Iris pigment epithelial cell (primary cell): ENCODE measurements at places on chromosomes 7 and 10.
A peak's percentile ranks its signal among the peaks of the same experiment; 100 is the strongest.

DNA sequence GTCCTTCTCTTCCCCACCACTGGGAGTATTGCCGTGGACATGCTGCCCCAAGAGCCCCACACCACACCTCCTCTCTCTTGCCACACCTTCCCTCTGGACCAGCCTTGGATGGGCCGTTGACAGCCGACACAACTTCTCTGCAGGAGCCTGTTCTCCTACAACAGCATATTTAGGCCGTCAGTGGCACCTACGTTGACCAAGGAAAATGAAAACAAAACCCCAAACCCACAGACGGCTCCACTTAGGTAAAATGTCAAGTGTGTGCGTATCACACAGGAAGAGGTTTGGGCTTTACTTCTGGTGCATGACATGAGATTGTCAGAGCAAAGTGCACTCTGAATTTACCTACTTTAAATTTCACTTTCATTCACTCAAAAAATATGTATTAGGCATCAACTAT, 246.6 kb downstream of the ZMYND11 start:
- DNase-seq, result no peak

- DNase-seq, result no peak
Measured at GRCh38 chr10:45553155-45553554, 119.4 kb downstream of the ZFAND4 start.

- no peak for DNase-seq
Measured at GRCh38 chr7:52669031-52669430, 366.4 kb upstream of the POM121L12 start.

DNA sequence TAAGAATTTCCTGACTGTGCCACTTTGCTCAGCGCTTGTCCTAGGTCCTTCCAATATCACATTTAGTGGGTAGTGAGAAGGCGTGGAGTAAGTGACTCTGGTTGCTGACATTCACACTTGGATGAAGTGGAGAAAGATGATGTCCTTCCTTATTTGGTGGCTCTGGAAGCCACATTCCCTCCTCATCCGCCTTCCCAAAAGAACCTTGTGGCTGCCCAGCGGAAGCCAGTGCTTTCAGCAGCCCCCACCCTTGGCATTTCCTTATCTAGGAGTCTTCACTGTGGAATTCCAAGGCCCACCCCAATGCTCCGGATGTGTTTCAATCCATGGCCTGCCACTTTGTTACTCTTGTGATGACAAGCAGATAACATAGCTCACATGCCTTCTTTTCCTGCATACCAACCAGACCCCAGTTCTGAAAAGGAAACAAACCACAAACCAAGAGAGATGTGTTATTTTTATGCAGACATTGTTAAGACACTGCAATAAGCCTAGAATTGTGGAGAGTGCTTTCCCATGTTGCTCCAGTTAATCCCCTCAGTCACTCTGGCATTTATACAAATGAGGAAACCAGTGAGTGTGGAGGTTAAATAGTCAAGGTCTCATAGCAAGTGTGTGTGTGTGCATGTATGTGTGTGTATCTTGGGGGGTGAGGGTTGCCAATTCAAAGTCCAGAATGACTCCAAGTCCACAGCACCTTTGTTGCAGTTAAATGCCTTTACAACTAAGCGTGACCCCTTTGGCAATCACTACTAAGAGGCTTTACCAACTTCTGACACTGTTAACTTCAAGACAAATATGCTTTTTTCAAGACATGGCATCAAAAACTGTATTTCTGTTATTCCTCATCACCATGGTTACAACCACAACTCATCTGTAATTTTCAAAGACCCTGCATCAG, 10.3 kb upstream of the ANKRD1 start:
- peak; percentile 91 for DNase-seq

- DNase-seq, result no peak
Measured at GRCh38 chr7:87445897-87446296, 29.6 kb downstream of the ABCB4 start.

DNA sequence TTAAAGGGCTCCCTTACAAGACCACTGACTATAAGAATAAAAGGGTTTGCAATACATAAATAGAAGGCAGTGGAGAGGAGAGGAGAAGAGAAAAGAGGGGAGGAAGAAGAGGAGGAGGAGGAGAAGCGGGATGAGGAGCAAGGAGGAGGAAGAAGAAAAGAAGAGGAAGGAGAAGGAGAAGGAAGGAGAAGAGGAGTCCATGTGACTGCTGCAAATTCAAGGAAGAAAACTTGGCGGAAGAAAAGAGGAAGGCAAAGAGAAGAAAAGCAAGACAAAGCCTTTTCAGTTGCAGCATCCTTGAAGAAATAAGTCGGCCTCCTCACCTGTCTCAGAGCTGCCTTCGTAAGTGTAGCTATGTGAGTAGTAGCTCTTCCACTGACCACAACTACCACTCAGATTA, 22.6 kb downstream of the ASAH2 start:
- no peak for DNase-seq

DNA sequence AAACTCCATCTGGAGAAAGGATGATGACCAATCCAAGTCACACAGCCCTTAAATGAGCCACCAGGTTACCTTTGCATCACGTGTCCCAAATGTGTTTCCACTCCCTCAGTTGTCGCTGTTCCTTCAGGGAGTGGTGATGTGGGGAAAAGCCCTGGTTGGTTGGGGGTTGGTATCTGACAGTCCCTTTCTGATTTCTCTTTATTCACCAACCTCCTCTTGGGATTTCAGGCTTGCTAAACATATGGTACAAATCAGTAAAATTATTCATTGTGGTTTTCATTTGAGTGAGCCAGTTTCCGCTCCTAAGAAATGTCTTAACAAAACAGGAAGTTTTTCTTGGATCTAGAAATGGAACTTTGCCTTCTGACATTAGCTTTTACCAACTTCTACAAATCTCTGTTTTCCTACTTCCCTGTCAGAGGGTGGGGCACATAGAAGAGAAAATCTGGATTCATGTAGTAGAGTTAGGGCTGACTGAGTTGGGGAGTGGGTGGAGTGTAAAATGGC, 40.0 kb upstream of the KMT2E start:
- peak; percentile 79 for DNase-seq

DNA sequence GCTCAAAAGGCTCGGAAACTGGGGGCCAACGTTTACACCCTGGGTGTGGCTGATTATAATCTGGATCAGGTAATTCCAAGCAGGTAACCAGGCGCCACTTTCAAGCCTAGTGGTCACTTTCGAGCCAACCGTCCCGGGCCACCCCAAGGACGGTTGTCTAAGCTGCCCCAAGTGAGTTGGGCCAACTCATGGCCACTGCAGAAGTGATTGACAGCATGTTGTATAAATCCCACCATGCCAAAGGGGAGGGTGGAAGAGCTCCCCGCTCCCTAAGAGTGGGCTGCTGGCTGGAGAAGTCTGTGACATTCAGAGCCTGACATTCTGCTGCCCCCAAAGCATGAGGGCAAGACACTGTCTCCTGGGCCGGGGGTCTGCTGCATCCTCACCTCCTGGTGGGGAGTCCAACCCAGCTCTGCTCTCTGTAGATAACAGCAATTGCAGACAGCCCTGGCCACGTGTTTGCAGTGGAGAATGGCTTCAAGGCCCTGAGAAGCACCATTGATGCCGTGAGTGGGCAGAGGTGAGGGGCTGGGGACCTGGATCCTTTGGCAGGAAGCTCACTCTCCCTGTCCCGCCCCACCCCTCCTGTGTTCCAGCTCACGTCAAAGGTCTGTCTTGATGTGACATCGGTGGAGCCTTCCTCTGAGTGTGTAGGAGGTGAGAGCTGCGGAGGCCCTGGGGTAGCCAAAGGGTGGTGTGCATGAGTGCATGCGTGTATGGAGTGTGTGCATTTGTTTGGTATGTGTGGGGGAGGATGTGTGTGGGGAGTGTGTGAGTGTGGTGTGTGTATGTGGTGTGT, 10.8 kb downstream of the ANTXRL start:
- no peak for DNase-seq

DNA sequence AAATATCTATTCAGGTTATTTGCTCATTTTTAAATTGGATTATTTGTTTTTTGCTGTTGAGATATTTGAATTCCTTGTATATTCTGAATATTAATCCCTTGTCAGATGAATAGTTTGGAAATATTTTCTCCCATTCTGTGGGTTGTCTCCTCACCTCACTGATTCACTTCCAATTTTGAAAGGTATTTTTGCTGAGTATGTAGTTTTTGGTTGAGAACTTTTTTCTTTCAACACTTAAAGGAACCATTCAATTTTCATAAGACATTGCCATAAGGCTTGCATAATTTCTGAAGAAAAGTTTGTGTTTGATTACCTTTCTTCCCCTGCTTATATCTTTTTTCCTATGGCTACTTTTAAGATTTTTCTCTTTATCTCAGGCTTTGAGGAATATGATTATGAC, 8.9 kb upstream of the SCRN1 start:
- DNase-seq, result no peak

- no peak for DNase-seq
Measured at GRCh38 chr10:44809647-44810046, 101.5 kb upstream of the TMEM72 start.

DNA sequence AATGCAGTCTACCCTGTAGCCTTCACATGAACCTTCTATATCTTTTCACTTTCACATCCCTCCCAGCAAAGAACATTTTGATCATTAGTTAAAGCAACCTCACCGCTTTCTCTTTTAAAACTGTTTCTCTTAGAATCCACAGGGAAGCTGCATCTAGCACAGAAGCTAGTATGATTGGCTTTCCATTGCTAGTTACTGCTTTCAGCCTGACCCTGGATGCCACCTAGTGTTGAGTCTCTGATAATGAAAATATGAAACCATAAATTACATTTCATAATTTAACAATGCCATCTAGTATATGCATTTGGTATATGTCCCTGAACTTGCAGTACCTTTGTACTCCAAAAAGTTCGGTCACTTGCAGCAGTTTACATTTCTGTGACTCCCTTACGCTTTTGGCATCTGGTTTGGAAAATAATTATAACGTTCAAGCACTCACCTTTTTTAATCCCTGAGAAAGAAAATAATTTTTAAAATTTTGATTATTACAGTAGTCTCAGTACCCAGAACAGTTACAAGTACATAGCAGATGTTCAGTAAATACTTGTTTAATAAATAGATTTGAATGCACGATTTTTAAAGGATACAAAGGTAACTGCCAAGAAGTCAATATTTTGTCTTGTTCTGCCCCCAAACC, 22.7 kb downstream of the CISD1 start:
- DNase-seq, result peak; percentile 69

- DNase-seq, result no peak
Measured at GRCh38 chr7:145431834-145432233, 596.0 kb upstream of the TPK1 start.

DNA sequence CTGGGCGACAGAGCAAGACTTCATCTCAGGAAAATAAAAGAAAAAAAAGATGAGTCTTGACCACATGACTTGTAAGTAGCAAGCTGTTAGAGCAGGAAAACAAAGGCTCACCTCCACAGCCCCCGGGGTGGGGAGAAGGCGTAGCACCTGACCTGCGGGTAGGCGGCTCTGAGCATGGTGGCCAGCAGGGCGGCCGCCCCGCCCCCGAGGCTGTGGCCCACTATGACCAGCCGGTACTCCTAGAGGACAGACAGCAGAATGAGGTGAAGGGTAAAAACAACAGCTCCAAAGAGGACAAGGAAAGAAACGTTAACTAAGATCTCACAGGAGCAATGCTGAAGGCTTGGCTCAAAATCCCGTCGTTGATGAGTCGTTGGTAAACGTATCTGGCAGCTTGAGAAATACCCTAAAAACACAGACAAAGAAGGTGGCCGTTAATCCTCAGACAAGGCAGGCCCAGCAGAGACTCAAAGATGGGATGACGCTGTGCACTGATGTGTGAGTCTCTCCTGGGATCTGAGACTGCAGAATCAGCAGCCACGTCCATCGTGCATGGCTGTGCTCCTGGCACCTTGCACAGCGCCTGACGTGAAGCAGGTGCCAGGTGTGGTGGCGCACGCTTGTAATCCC, 31.1 kb downstream of the DAGLB start:
- DNase-seq, result peak; percentile 50

DNA sequence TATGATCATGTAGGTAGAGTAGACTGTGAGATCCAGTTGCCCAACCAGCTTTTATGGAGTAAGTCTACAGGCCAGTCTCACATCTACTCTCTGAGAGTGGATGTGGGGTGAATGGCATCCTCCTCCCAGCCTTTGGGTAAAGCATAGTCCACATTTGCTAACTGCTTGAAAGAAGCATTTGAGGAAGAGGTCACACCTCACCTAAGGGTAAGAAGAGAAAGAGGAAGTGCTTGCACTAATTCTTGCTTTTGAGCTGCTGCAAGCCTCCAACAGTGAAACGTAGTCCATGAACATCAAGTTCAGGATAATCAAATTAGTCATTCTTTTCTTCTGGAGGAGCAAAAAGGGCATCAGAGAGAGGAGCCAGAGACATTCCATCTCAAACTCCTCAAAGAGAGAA, 93.9 kb upstream of the AGR3 start:
- DNase-seq, result no peak

DNA sequence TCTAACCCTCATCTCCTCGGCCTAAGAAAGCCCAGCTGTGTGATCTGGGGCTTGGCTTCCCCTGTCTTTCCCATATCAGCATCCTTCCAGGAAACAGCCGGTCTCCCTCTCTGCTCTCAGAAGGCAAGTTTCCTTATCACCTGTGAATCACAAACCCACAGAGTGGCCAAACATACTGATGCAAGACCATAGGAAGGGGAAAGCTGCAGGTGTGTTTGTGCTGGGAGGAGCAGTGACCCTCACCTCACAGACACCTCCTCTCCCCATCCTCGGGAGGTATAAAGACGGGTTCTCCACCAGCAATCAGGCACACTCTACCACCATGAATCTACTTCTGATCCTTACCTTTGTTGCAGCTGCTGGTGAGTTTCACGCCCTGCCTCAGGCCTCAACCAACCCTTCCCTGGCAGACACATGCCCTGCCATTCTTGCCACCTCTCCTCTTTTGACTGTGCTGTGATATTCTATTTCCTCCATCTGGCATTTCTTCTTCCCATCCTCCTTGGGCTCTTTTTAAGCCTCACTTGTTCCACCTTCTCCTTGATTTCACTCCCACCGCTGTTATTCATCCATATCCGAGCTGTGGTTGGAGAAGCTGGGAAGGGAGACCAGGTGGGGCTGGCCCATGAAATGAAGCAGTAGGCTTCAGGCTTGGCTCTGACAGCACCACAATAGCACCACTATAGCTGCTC, at the start of gene PRSS2:
Gene PRSS2, plus strand, starts transcription at position 310 of the 692 bp plus-strand sequence. Its CDS starts 13 bp downstream, at position 323.
- DNase-seq, result no peak

- DNase-seq, result no peak
Measured at GRCh38 chr10:116802876-116803275, 46.4 kb upstream of the ENO4 start.

DNA sequence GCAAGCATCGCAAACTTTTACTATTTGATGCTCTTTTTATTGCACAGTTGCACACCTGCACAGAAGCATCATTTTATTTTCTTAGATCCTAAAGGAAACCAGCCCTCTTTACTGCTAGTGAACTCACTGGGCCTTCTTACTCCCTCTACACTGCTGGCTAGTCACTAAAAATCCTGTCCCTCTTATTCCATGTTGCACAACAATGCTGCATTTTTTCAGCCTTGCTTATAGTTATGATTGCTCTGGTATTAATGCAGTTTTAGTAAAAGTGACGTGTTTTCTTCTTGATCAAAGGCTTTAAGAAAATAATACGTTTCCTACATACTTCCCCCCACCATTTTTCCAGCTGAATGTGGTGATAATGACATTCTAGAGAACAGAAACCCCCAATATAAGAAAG, 132.9 kb upstream of the FAM3C start:
- peak; percentile 61 for DNase-seq

GRCh38 chr10:24370877-24371276, 161.9 kb downstream of the KIAA1217 start:
- DNase-seq, result no peak
